ENCODE measurements at places on chromosomes 12 and 14.

- peak; percentile 3 for DNase-seq
These were observed 133.2 kb downstream of the SLC35F4 start for GRCh38 chr14:57732463-57733285.

DNA sequence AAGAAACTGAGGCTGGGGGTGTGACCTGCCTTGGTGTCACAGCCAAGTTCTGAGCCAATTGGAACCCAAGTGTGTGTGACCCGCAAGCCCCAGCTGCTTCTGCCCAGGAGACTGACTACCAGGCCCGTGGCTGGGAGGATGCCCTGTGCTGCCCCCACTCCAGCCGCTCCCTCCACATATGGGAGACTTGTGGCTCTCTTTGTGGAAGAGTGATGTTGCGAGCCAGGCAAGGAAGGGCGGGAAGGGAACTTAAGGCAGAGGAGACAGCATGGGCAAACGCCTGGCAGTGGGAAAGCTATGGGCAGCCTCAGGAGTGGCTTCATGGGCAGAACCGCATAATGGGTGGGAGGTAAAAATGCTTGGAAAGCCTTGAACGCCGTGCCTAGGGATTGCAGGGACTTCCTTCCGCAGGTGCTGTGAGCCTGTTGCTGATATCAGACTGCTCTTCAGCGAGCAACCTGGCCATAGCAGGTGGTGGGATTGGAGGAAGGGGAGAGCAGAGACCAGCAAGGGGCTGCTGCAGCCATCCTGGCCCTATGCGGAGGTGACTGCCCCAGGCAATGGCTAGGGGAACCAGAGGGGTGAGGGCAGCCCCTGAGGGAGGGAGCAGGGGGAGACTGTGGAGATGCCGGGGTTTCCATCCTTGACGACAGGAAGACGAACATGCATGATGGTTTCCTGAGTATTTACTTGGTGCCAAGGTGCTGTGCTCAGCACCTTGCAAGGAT, 115.7 kb downstream of the LGMN start:
- no peak for DNase-seq

DNA sequence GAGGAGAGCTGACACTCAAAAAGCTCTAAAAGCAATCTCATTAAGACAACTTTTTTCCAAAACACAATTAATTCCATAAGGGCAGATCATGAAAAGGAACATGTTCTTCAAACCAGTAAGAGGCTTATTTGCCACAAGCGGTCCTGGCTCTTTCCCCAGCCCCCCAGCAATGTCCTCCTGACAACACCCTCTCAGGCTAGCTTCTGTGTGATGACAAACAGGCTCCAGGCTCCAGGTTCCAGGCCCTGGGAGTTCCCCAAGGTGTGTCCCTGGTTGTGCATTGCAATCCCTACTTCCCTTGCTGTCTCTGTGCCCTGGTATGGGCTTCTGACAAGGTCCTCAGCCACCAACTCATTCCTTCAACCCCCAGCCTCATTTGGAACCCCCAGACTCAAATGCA, 8.9 kb downstream of the HVCN1 start:
- DNase-seq = no peak

- DNase-seq = no peak
These were observed 8.6 kb downstream of the PLEKHH1 start for GRCh38 chr14:67541448-67542387.

All from AG10803 (cell line).